HepG2 (cell line): ENCODE measurements at places on chromosomes 13 and 19.

DNA sequence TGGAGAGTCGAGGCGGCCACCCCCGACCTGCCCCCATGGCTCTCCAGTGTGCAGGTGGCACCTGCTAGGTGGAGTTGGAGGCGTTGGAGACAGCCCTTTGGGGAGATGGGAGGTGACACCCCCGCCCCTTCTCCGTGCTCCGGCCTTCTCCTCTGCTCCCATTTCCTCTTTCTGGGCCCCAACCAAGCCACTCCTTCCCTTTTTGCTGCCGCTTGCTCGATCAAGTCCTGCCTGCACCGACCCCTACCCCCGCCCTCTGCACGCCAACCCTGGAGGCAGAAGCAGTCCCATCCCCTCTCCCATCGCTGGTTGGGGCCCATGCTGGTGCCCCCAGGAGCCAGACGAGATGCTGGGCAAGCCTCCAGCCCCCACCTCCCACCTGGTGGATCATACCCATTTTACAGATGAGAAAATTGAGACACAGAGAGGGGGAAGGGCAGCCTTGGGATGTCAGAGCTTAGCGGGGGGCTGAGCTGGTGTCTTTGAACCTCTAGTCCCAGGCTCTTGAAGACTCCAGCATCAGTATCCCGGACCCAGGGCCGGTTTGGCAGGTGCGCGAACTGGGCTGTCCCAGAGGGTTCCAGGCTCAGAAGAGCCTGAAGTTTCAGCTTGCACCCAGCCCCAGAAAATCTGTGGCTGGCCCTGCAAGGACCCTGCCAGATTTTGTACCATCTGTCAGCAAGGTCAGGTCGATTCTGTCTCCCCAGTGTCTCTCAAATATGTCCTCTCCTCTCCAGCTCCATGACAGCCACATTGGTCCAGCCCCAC lies 10.3 kb downstream of the GNA15 start:
- no peak for DNase-seq

GRCh38 chr13:51364404-51365008 lies 25.0 kb downstream of the SERPINE3 start:
- DNase-seq, result no peak

- DNase-seq, result no peak
Measured at GRCh38 chr13:106003651-106004050, 531.8 kb downstream of the EFNB2 start.

DNA sequence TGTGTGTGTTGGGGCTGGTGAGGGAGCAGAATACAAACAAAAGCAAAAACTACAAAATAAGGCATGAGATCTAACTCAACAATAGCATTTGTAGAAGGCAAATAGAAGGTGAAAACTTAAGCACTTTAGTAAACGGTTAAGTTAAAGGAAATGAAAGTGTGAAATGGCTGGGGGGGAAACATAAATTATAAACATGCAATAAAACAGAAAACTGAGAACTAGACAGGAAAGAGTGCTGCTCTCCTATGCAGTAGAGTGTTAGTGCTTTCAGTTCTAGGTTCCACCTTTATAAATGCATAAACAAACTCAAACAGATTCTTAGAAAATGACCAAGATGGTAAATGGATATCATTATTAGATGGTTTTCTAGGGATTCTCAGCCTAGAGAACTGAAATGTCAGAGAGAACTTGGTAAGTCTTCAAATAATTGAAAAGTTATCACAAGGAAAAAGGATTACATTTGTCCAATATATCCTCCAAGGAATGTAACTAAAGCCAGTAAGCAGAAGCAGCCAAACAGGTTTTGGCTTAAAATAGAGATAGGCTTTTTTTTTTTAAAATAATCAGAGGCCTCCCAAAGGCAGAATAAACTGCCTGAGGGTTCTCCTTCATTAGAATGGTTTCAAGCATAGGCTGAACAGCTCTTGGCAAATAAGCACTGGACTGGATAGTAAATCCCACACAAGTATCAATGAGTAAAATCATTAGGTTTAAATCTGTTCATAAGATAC lies 23.3 kb downstream of the RBM26 start:
- DNase-seq, result no peak

GRCh38 chr13:27110056-27110746 lies 61.4 kb downstream of the USP12 start:
- no peak for DNase-seq

GRCh38 chr19:50549059-50549926 lies 18.9 kb downstream of the LRRC4B start:
- DNase-seq, result no peak

- DNase-seq, result no peak
Measured at GRCh38 chr19:5537870-5538269, 29.9 kb downstream of the TINCR start.

DNA sequence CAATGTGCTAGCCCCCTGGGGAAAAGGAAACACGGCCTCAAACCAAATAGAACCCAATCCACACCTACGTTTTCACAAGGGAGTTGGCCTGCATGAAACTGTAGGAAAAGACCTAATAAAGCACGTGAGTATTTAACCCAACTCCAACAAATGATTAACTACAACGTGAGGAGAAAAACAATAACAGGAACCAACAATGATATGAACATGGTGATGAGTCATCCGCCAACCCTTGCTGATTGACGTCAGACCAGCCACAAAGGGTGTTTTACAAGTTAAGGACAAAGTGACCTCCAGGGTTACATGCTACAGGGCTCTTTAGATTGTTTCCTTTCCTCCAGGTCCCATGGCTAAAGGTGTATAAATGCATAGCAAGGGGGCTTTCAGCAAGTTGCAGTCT lies 460.5 kb downstream of the COG6 start:
- peak; percentile 73 for DNase-seq

DNA sequence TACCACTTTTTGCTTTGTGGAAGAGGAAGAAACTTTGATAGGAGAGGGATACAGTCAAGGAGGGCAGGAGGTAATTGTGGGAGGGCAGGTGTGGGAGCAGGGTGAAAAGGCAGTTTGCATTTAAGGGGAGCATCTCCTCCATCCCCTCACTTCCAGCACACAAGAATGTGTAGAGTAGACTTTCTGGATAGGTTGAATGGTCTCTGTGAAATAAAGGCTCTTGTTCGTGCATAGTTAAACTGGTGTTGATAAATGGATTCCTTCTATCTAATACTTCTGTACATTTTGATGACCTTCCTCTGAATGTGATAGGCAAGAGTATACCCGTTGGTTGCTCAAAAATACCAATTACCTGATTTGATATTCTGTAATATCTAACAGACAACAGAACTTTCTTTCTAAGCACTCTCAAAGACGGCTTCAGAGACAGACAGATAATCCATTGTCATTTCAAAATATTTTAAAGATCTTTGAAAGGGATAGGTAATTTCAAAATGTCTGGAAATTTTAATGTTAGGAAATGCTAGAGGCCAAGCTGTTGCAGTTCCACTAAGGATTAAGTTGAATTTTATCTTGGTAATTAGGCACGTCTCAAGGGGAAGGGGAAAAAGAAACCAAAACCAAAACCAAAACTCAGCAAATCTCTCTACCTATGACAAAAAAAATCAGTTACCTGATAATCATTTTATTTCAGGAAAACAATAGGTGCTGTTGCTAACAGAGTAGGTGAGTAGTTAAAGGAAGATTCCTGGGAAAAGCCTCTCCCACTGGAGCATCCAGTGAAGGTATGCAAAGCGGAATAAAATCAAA lies 302.6 kb downstream of the COG6 start:
- no peak for DNase-seq
